ENCODE measurements at places on chromosomes 4 and X. TPM values are rescaled to one million over a fixed set of nuclear protein-coding genes. Genes with fewer than 3 reads are reported as not detected.

DNA sequence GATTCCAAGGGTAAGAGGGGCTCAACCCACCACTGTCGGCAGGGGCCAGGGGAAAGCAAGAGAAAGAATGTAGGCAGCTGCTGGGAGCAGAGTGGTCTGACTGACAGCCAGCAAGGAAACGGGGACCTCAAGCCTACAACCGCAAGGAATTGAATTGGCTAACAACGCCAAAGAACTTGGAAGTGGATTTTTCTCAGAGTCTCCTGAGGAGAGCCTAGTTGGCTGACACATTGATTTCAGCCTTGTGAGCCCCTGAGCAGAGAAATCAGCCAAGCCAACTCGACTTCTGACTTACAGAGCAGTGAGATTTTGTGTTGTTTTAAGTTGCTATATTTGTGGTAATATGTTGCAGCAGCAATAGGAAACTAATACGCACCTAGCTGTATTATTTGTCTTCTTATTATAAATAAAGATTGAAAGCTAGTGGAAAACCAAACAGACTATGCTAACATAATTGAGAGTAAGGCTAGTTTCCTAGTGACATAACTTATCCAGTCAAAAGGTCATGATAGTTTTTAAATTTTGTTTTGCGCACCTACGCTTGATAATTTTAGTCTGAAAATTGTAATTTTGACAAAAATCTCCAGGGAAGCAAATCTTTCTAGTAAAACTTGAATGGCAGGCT, 145.8 kb upstream of the HCCS start:
- no peak for DNase-seq

- peak; percentile 95 for DNase-seq
Measured at GRCh38 chr4:54661686-54662085, 3.9 kb downstream of the KIT start.

- DNase-seq: no peak
Measured at GRCh38 chr4:185405296-185405999, 8.8 kb downstream of the ANKRD37 start.

DNA sequence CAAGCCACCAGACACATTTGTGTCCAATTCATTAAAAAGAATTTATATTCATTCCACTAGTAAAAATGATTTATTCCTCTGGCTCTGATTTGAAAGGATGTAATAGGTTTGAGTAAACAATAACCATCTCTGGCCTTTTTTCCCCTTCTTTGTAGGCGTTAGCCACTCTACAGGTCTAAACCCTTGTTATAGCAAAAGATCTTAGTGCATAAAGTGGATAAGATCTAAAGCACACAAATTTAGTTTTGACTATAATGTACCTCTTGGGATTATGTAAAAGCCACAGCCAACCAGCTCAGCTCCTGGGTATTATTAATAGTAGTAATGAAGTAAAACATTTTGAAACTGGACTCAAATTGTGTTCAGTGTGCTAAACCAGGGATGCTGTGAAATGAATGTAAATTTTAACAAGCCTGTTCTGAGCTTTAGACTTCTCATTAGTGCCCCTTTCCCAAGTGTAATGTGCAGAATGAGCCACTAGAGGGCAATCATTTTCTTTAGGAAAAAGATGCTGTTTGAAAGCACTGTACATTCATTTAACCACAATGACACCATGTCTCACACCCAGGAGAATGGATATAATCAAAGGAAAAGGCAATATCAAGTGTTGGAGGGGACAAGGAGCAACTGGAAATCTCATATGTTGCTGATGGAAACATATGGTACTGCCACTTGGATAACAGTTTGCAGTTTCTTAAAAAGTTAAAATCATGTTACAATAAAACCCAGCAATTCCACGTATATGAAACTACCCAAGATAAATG, 69.7 kb downstream of the KLHL8 start:
- DNase-seq: peak; percentile 71

The KDM5C gene
- 68.7 TPM for total RNA-seq

The SHROOM4 gene
- total RNA-seq: 1.7 TPM

The SULT1E1 gene
- total RNA-seq: not detected

GRCh38 chr4:94369046-94369445, 26.4 kb upstream of the HPGDS start:
- DNase-seq: no peak

The SOX3 gene
- not detected for total RNA-seq

GRCh38 chr4:8524595-8525382, 55.4 kb upstream of the GPR78 start:
- peak; percentile 18 for DNase-seq

DNA sequence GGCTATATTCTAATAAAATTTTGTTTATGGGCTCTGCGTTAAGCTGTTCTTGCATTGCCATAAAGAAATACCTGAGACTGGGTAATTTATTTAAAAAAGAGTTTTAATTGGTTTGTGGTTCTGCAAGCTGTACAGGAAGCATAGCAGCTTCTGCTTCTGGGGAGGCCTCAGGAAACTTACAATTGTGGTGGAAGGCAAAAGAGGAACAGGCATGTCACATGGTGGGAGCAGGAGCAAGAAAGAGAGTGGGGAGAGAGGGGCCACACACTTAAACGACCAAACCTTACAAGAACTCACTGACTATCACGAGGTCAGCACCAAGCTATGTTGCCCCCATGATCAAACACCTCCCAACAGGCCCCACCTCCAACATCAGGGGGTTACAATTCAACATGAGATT, 74.0 kb downstream of the FHDC1 start:
- DNase-seq: no peak

GRCh38 chr4:91812319-91812718, 491.4 kb upstream of the GRID2 start:
- DNase-seq: no peak

The NSDHL gene
- total RNA-seq: 11.2 TPM

The RIPPLY1 gene
- not detected for total RNA-seq

The TLR10 gene
- not detected for total RNA-seq

Data from GM23248 (cell line).